ENCODE measurements at places on chromosomes 11 and 22.

GRCh38 chr11:117618302-117618981 is 178.6 kb downstream of the DSCAML1 start:
- no peak for DNase-seq

GRCh38 chr11:112522536-112522935 is 261.9 kb upstream of the PLET1 start:
- no peak for DNase-seq

DNA sequence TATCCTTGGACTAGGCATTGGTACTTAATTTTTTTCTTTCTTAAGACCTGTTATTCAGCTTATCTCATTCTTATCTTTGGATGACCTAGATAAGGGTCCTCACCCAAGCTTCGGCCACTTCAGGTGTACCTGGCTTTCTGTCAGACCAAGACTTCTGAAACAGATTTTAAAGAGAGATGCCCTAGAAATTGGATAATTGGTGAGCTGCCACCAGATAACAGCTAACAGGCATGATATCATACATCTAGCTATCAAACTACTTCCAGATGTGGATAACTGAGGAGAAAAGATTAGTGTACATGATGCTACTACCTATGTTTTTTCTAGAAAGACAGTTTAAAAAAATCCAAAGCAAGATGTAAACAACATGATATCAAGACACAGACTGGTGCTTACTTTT is 52.9 kb downstream of the FZD4 start:
- DNase-seq, result no peak

- DNase-seq, result no peak
Measured at GRCh38 chr11:65861165-65861505, 902 bp downstream of the MUS81 start.

GRCh38 chr11:129331217-129331616 is 44.4 kb upstream of the BARX2 start:
- peak; percentile 44 for DNase-seq

DNA sequence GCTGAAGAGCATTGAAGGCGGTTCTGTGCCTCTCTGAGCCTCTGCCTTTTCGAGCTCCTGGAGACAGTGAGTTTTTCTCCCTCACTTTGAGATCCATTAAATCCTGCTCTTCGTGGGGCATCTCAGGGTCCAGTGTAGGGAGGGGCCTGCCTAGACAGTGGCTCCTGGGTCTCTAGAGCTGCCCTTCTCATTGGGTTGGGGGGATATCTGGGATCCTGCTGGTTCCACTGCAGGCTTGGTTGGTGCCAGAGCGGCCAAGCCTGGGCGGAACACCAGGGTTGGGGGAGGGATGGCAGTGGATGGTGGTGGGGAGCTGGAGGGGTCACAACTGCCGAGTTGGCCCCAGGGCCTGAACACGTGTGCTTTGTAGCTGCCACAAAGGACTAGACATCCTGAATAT is 52.2 kb upstream of the CARS1 start:
- no peak for DNase-seq

Measured in GM23248 (cell line).